Activated T-helper 1 cell treated with anti-CD3 and anti-CD28 coated beads, Interleukin-2, amount 50 U/mL, for 16 hours (primary cell): ENCODE measurements at places on chromosomes 1 and 21.

- DNase-seq: no peak
These were observed 72.1 kb downstream of the PDE9A start for GRCh38 chr21:42725416-42725930.

- no peak for DNase-seq
These were observed 164.9 kb upstream of the PKN2 start for GRCh38 chr1:88519156-88519555.

DNA sequence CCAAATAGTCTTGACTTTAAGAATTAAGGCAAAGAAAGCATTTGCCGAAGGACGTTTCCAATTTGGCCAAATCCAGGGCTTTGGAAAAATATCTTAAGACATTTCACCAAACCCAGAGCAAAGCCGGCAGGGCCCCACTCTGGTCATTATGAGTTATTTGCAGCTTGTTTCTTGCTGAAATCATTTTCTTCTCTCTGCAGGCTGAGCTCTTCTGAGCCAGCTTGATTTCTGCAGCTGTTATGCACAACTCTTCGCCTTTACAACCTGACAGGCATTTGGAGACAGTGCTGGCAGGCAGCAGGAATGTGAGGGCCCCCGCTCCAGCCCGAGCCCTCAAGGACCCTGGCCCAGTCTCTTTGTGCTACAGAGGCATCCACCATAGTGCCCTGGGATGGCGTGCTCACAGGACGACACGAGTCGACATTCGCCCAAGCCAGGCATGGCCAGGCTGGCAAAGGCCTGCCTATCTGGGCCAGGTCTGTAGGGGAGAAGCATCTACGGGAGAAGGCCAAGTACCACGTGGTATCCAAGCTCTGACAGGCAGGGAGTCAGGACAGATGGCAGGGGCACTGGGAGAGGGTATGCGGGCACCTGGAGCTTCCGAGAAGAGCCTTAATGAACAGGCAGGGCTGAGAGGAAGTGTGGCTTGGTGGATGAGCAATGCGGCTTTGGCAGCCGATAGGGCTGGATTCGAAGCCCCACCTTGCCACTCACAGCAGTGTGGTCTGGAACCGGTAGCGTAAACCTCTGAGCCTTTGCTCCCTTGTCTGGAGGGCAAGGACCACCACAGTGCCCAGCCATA, 32.3 kb downstream of the SYF2 start:
- DNase-seq: no peak

GRCh38 chr1:231508497-231508896, 20.0 kb upstream of the TSNAX start:
- DNase-seq: no peak

GRCh38 chr1:3639397-3639911, 10.4 kb downstream of the WRAP73 start:
- DNase-seq: no peak

GRCh38 chr21:45460011-45460565, 55.1 kb downstream of the COL18A1 start:
- no peak for DNase-seq

GRCh38 chr1:31788138-31788824, 24.1 kb upstream of the ADGRB2 start:
- DNase-seq: peak; percentile 81

DNA sequence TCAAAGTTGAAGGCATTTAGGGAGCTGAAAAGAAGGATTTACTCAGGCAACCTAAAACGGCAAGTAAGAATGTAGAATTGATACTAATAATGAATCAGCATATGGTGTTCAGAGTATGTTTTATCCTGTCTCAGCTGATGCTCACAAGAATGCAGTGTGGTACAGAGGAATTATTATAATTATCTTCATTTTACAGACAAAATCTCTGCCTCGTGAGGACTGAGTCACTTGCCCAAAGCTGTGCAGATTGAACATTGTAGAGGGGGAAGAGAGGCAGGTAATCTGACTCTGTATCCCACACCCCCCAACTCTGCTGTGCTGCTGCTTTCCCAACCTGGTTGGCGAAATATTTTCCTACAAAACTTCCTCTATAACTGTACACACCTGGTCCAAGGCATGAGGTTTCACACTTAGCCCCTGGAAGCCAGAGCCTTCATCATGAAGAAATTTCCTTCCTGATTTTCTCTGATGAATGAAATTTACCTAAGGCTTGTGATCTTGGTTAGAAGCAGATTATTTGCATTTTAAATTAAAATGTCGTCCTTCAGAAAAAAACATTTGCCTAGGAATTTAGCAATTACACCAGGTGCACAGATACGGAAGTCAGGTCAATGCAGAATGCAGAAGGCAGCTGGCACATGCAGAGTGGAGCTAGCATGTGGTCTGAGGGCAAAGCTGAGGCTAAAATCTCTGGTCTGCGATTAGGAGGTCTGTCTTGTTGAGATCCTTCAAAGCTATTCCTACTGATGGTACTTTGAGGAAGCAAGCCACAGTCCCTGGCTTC, 52.8 kb downstream of the DPT start:
- DNase-seq: no peak

GRCh38 chr1:157217486-157217885, 79.3 kb upstream of the ETV3 start:
- no peak for DNase-seq

GRCh38 chr1:70902211-70902610, 145.4 kb downstream of the PTGER3 start:
- no peak for DNase-seq
